NCI-H82 (cell line): ENCODE measurements at places on chromosomes 5 and 9.

- peak; percentile 17 for DNase-seq
Measured at GRCh38 chr5:155631116-155631515, 617.6 kb downstream of the KIF4B start.

DNA sequence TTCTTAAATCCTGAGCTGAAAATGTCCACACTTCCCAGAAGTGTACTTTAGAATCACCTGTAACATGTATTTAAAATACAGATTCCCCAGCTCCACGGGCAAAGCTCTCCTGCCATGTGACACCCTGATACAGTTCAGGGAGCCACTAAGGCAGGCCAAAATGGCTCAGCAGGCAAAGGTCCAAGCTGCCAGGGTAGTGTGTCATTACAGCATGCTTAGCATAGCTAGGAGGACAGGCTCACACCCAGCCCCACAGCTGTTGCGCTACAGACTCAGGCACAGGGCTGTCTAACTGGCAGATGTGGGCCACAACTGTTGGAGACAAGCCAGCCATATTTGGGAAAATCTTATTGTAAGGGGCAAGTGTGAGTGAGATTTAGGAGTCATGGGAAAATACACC is 73.0 kb downstream of the C9orf85 start:
- peak; percentile 7 for DNase-seq

- DNase-seq: peak; percentile 47
Measured at GRCh38 chr9:112489039-112489546, 2.5 kb downstream of the KIAA1958 start.

DNA sequence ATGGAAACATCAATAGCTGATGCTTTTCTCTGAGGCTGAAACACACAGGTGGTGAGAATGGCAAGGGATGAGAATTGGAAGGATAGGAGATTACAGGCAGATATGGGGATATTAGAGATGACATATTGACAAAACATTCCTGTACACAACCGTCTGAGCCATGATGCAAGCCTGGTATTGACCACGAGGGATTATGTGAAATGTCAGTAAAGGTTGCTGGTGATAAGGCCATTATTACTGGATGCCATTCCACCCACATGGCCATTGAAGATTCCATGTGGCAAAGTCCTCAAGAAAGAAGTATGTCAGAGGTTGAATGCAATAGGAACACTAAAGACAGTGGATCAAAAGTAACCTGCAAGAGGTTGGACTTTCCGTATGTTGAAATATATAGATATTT is 15.7 kb downstream of the GRAMD2B start:
- no peak for DNase-seq

GRCh38 chr5:81397176-81397575 is 3.2 kb upstream of the ACOT12 start:
- DNase-seq: peak; percentile 2

DNA sequence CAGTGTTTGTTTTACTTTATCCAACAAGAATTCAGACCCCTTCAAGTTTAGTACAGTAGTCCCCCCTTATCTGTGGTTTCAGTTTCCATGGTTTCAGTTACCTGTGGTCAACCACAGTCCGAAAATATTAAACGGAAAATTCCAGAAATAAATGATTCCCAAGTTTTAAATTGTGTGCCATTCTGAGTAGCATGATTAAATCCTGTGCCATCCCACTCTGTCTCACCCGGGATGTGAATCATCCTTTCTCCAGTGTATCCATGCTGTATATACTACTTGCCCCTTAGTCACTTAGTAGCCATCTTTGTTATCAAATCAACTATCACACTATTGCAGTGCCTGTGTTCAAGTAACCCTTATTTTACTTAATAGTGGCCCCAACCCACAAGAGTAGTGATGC is 153.8 kb upstream of the RASA1 start:
- no peak for DNase-seq

- DNase-seq: no peak
Measured at GRCh38 chr9:28900406-28900805, 1327.1 kb upstream of the C9orf72 start.

GRCh38 chr9:96020792-96021550 is 145.5 kb downstream of the ERCC6L2 start:
- peak; percentile 18 for DNase-seq

- no peak for DNase-seq
Measured at GRCh38 chr5:89480406-89481007, 597.5 kb upstream of the MEF2C start.

DNA sequence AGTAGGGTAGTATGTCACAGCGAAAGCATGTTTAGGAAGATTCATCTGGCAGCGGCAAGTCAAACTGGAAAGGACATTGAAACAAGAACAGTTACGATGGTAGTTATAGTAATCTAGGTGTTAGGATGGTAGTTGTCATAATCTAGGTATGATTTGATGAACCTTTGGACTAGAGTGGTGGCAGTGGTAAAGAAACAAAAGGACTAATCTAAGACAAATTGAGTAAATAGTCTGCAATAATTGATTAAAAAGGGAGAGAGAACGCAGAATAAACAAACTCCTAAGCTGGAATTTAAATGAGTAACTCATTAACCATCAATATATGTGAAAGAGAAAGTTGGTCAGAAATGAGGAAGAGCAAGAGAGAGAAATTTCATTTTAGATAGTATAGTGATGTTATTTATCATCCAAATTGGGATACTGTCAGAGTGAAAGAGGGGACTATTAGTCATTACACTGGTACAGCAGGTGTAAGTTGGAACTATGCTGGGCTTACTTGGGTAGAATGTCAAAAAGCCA is 56.8 kb downstream of the MTREX start:
- no peak for DNase-seq

- no peak for DNase-seq
Measured at GRCh38 chr5:119270960-119271757, 84.7 kb upstream of the TNFAIP8 start.

DNA sequence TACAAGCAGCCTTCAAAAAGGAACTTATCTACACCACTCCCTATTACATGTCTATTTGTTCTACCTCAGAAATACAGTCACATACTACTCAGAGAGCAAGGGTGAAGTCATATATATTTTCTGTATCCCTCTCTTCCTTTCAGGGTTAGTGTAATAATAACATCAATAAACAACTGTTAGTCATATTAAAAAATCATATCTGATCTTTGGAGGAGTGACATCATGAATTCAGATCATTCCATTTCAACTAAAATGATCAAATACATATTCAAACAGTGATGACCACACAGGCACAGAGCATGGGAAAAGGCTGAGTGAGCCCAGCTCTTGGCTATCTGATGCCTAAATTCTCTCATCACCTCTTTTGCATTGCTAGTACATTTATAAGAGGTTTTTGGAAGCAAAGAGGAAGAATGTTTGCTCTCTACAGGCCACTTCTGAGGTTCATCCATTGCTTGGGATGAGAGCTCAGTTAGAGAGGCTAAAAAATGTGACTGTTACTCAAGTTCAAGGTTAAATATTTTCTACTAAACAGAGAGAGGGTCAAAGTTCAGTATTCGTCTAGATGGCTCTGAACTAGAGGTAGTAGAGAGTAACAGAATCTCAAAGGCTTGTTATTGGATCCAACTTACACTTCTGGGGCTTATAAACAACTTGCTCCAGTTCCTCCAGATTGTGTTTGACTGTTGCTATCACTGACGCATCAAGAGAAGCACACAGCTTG is 39.0 kb downstream of the RIGI start:
- no peak for DNase-seq

GRCh38 chr5:79269733-79270166 is 33.8 kb downstream of the JMY start:
- peak; percentile 19 for DNase-seq

- DNase-seq: no peak
Measured at GRCh38 chr5:89948977-89949376, 460.6 kb downstream of the CETN3 start.

DNA sequence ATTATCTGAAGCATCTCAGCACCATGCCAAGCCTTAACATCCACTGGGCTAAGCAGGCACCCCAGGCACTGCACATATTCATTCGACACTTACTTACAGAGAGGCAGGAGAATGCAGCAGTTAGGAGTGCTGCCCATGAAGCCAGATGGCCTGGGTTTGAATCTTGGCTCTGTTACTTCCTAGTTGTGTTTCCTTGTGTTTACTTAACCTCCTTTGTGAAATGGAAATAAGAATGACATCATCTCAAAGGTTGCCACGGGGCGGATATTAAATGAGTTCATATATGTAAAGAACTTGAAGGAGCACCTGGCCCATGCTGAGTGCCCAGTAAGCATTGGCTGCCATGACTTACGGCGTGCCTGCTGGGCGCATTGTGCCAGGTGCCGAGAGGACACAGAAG is 565.2 kb downstream of the CDK5RAP2 start:
- DNase-seq: no peak

- peak; percentile 70 for DNase-seq
Measured at GRCh38 chr5:55159763-55160492, at the start of gene GPX8. GPX8 (plus strand) TSS chr5:55160171; CDS start chr5:55160193, 22 bp downstream.

DNA sequence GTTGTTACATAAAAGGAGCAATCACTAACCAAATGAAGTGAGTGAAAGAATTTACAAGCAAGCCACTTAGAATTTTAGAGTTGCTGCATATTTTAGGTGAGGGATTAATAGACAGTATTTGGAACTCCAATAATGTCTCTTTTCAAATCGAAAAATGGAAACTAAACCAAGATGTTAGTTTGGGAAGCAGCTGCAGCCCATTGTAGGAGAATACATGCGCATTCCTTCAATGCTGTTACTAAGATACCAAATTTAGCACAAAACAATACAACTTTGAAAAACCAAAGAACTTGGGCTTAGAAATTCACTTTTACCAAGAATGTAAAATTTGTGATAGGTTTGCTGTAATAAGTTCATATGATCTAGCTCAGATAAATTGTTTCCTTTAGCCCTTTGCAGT is 411.8 kb upstream of the CDH6 start:
- no peak for DNase-seq

DNA sequence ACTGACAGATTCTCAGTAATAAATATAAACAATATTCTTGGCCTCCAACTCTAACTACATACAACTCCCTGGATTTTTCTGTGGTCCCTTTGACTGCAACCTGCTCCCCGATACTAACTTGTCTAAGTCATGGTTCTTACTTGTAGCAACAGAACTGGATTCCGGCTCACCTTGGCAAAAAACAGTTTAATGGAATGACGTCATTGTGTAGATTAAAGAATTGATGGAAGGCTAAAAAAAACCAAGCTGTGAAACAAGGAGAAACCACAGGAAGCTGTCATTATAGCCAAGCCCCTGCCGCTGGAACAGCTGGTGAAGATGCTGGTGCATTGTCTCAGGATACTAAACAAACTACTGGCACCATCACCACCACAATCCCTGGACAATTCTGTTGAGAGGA is 11.4 kb upstream of the ADAMTS19 start:
- DNase-seq: no peak

DNA sequence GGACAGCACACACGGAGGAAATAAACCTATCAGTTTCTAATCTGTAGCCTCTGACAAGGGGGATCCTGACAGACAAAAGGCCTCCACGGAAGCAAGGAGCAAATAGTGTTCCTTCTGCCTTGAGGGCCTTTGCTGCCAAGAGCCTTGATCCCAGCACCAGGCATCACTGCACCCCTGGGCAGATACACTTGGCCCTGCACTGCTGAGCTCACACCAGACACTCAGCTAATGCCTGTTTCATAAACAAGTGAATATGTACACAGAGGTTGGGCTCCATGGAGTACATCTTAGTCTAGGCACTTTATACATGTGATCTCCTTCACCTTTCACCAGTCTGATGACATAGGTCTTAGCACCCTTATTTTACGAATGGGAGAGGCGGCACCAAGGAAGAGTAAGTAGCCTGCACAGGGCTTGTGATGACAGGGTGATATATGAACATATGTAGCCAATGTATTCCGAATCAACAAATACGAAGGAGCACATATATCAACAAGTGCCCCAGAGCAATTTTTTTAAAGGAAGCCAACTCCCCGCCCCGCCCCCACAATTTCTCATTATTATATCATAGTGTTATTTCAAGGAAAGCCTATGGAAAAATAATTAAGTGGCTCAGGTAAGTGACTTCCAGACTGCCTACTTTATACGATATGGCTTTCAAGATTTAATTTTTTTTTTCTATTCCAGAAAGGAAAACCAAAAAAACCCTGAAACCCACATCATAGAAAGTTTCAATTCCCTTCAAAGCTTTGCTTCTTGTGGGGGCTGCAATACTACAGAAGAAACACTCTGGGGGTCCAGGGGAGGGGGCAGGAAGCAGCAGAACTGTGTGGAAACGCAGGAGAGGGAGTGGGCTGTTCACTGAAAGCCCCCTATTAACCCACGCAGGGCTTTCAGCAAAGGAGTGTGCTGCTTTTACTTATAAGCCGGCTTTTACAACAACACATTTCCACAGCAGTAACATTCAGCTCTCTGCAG is 32.0 kb downstream of the CDC14B start:
- no peak for DNase-seq

DNA sequence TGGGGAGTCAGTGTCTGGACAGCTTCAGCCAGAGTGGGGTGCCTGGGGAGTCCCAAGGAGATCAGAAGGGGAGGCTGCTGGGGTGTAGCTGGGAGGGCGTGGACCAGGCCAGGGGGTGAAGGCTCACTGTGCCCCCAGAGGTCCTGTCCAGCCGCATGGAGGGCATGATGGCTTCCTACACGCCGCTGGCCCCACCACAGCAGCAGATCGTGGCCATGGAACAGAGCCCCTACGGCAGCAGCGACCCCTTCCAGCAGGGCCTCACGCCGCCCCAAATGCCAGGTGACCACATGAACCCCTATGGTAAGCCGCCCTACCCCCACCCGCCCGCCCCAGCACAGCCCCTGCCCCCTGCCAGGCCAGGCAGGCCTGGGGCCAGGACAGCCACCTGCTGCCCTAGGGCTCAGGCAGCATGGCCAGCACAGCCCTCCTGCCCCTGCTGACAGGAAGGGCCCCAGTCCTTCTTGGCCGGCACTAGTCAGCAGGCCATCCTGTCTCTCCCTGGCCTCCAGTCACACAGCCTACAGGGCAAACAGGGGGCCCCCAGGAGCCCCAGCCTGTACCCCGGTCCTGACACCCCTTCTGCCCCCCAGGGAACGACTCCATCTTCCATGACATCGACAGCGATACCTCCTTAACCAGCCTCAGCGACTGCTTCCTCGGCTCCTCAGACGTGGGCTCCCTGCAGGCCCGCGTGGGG is 82.1 kb downstream of the LMX1B start:
- DNase-seq: no peak

- no peak for DNase-seq
Measured at GRCh38 chr5:69052181-69052580, 41.6 kb upstream of the SLC30A5 start.

GRCh38 chr5:60688980-60689379 is 11.0 kb downstream of the DEPDC1B start:
- no peak for DNase-seq

- DNase-seq: peak; percentile 44
Measured at GRCh38 chr5:146007270-146007669, 70.9 kb downstream of the SH3RF2 start.

GRCh38 chr5:77642738-77643653 is 4.5 kb upstream of the OTP start:
- DNase-seq: no peak

DNA sequence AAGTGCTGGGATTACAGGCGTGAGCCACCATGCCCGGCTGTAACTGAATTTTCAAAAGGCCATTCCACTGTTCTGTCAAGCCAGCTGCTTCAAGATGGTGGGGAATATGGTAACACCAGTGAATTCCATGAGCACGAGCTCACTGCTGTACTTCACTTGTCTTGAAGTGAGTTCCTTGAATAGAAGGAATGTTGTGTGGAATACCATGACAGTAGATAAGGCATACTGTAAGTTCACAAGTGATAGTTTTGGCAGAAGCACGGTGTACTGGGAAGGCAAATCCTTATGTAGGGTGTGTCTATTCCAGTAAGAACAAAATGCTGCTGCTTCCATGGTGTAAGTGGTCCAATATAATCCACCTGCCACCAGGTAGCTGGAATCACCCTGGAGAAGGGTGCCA is 6.6 kb upstream of the PRXL2C start:
- no peak for DNase-seq
